Renal cortical epithelial cell (primary cell): ENCODE measurements at places on chromosomes 2 and 18.

- no peak for DNase-seq
Measured at GRCh38 chr2:202883987-202884675, 12.6 kb upstream of the ICA1L start.

DNA sequence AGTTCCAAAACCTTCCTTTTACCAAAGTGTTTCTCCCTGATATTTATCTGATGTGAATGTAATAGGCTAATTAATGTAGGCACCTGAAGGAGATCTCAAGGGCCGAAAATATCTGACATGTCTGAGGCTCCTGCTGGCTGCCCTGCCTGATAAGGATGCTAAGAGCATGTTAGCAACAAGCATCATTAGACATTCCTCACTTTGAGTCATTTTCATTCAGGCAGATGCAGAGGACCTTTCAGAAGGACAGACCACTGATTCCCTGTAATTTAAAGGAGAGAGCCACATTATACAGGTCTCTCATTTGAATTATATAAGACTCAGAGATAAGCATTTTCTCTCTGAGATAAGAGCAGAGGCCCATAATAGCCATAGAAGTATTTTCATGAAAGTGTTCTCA, 222.4 kb upstream of the NCKAP5 start:
- DNase-seq, result no peak

- no peak for DNase-seq
Measured at GRCh38 chr2:120902592-120902991, 166.9 kb downstream of the GLI2 start.

DNA sequence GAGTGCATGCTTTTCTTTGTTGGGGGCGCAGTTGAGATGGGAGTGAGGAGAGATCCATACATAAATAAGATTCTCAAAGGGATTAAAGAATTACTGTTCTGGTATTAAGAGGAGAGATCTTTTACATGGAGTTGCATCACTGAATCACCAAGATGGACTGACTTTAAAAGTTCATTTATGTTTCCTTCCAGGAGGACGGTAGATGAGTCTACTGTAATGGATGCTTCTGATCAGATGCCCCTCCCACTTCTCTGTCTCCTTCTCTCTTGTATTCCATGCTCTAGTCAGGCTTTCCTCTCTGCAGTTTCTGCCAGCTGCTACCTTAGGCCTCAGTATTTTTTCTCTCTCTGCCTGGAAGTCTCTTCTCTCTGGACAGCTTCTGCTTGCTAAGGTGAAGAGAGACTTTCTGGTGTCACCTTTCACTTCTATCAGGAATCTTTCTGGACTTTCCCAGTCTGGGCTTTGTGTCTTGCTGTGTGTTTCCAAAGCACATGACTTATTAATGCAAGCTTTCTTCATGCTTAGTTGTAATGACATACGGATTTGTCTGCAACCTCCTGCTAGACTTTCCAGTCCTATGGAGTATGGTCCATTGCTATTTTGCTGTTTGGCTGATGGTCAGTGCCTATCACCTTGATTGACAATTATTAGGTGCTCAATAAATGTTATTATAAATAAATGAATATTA, 23.6 kb downstream of the FAM171B start:
- DNase-seq, result no peak

DNA sequence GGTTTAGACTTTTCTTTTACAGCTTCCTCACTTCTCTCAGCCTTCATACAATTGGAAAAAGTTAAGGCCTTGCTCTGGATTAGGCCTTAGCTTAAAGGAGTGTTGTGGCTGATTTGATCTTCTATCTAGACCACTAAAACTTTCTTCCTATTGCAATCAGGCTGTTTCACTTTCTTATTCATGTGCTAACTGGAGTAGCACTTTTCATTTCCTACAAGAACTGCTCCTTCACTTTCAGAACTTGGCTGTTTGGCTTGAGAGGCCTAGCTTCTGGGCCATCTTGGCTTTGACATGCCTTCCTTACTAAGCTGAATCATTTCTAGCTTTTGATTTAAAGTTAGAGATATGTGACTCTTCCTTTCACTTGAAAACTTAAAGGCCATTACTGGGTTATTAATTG, 114.3 kb downstream of the ARHGEF4 start:
- DNase-seq, result no peak

DNA sequence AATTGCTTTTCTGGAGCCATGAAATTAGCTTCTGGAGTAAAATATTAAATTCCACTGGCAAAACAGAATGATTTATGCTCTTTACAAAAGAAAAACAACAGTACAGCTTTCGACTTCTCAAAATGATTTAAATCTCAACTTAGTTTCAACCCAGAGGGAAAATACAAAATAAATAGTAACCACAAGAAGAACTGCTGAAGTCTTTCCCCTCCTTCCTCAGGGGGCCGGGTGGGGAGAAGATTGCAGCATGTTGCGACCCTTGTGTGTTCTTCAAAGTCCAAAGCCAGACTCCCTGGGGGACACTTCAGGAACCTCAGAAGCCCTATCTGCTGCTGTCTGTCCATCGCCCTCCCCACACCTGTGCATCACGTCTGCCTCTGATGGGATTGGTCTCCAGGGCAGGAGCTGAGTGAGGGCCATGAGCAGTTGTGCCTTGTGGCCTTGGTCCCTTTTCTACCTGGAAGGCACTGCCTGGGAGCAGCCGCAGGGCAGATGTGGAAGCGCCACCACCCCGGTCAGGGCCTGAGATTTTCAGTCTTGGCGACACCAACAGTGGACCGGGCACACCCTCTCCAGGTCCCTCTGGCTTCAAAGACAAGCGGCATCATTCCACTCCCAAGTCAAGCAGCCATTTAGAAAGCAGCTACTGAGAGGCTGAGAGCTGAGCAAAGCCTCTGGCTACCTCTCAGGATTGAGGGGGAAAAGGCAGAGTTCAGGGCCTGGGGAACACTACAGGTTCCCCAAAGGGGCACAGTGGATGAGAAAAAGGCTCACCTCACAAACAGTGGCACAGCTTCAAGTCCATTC, 210.1 kb upstream of the RAB6C start:
- DNase-seq, result no peak

GRCh38 chr2:28751956-28752630, 463 bp downstream of the PPP1CB start:
- no peak for DNase-seq

DNA sequence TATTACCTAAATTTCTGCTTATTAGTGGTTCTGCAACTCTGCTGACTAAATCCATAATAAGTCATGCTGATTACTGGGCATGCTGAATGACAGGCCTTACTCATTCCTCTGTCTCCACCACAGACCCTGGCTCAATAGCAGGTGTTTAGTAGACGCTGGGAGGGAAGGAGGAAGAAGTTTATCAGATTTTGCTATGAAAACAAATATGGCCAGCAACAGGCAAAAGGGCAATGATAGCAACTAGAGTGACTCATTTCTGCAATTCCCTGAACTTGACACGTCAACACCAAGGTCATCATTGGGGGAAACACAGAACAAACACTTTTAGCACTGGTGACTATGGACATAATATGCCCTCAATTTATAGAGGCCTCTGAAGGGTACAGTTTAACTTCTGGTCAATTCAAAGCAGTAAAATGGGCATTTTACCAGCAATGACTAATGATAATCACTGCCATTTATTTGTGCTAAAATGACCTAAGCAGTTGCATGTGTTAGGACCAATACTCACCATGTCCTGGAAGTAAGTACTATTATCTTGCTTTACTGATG, 35.2 kb downstream of the TMEM163 start:
- DNase-seq, result peak; percentile 66

DNA sequence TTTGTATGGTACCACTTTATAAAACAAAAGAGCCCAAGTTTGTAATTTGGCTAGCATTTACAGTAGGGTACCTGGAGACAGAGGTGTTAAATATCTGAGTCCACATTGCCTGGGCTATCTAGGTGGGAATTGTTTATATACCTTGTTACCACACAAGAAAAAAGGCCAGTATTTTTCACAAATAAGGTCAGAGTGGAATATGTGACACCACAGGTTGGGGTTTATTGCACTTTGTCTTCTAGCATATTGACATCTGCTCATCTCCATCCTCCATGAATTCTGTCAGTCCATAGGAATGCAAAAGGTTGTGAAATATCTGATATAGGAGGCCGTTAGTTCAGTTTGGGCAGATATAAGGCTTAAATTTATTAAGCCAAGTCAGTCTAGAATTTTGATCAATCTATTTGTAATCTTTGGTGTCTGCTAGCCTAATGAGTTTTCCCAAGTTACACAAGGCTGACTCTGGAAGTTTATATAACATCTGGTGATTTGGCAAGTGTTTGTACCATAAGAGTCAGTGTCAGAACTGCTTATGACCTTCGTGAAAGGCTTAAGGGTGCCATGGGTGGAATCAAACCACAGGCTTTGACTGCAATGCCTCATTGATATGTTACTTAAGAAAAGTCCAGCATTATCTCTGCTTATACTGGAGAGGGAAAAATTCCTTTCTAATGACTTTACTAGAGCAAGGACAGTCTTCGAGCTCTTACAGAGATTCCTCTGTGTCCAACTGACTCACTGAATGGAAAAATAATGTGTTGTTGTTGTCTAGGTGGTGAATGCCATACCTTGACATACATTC, 11.3 kb upstream of the DPP4 start:
- peak; percentile 95 for DNase-seq

DNA sequence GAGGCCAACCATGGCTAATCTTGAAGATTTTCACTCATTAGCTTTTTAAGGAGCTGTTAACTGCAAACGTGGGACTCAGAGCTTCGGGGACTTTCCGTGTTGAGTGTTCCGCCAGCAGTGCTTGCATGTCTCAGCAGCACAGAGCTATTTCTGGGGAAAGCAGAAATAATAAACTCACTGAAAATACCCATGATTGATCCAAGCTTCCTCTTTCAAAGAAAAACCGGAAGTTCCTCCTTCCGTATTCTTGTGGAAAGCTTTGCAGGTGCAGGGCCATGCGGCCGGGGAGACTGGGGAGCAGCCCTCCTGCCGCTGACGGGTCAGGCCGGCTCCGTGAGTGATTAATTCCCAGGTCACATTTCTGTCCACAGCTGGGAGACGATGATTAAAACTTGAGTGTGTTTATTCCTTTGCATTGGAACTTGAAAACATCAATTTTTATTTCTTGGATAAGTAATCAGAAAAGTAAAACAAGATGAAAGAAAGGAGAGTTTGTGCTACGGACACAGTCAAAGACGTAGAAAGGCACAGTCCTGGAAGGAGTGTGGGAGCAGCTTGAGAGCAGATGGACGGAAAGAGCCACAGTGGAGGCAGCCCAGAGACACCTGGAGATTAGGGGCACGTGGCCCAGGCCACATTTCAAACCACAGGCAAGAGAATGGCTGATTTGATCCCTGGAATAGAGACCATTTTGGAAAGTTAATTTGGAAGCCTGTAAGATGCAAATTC, 54.2 kb upstream of the CTDP1 start:
- DNase-seq, result no peak

- DNase-seq, result no peak
Measured at GRCh38 chr2:210673117-210673516, 116.7 kb downstream of the CPS1 start.

DNA sequence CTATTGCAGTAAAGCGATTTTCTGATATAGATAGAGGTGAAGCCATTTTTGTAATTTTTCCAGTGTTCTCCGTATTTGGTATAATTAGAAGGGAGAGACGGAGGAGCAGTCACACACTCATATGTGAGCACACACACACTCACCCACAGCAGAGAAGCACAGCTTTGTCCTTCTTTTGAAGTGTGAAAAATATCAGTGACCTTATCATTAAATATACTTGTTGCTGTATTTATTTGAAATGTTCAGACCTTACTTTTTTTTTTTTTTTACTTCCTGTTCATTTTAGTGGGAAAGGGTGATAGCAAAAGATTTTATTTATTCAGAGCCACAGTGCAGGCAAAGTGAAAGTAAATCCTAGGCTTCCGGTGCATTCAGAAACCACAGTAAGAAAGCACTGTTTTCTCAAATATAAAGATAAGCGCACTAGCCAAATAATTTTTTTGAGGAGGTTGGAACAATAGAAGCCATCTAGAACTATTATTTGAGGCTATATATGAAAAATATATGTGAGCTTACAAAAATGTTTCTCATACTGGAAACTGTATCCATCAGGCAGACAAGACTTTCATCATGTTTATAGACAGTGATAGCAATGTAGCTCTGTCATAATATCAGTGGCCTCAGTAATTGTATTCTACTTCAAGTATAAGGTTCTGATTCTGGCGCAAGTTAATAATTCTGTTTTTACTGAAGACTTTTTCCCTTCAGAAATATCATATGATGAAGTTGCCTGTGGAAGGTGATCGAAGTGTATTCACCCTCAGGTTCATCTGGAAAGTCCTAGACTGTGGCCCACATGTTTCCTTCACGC, 37.2 kb downstream of the TSHZ1 start:
- peak; percentile 51 for DNase-seq

GRCh38 chr2:20583425-20583881, 67.4 kb downstream of the HS1BP3 start:
- no peak for DNase-seq

- peak; percentile 62 for DNase-seq
Measured at GRCh38 chr18:80157708-80158343, 48.8 kb downstream of the ADNP2 start.

- no peak for DNase-seq
Measured at GRCh38 chr2:61326423-61326822, 144.5 kb downstream of the USP34 start.

DNA sequence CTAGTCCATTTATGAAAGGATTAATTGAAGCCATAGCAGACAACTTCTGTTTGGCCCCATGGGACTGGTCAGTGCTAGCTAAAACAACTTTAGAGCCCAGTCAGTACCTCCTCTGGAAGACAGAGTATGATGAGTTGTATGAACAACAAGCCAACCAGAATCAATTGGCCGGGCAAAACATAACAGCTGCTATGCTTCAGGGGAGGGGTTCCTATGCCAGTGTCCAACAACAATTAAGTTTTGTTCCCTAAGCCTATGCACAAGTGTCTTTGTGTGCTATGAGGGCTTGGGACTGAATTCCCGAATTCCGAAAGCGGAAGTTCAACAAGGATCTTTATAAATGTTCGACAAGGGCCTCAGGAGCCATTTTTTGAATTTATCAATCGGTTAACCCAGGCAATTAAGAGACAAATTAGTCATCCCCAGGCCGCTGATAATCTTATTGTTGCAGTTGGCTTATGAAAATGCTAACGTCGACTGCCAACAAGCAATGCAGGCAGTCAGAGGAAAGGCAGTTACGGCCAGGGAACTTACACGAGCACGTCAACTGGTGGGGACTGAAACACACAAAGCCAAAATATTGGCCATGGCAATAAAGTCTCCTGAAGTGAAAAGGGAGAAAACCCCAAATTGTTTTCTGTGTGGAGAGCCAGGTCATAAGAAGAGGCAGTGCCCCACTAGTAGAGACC, 57.9 kb downstream of the ZNF638 start:
- DNase-seq, result no peak

- peak; percentile 42 for DNase-seq
Measured at GRCh38 chr2:74876081-74876886, 42.4 kb downstream of the HK2 start.

DNA sequence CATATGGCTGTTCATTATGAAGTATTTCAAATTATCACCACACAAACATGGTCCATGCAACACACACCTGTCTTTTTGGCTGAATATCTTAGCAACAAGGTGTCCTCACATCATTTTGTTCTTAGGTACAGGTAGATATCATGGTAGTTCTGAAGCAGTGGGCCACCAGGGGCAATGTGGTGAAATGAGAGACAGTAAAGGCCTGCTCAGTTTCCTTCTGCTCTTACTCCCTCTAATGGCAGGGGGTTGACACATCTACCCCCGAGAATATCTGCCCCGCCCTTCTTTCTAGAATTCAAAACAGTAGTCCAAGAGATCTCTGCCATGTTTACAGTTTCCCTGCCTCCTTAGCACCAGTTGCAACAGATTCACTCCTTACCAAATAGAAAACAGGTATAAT, 147.0 kb upstream of the KLHL14 start:
- peak; percentile 75 for DNase-seq
